ENCODE measurements at places on chromosomes 7 and 10.
A peak's percentile ranks its signal among the peaks of the same experiment; 100 is the strongest.

GRCh38 chr10:74587109-74587854, 239.1 kb upstream of the KAT6B start:
- no peak overlapping the region for H3K4me3 ChIP-seq
- DNase-seq, result no peak
- H3K4me1 ChIP-seq, result peaks cover 21% of the 10 kb centered on the region
- peak overlapping the region; percentile 2 for H3K27ac ChIP-seq

DNA sequence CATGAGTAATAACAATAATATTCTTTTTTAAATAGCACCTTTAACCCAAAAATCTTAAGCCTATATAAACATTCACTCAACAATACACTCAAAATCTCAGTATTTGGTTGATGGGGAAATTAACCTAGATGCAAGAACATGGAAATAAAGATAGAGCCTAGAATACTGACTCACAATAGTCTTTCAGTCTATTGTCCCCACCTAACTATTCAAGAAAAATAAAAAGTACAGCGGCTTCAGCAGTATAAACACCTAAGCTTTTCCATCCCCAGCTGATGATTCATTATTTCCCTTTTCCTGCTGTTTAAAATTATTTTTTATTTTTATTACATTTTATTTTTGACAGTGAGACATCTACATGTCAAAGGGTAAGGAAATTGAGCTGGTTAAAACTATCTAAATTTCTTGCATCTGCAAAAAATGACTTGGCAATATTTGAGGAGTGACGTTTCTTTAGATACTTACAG, 201.4 kb downstream of the FZD1 start:
- H3K27ac ChIP-seq, result no peak overlapping the region
- DNase-seq, result no peak

- H3K4me1 ChIP-seq, result no peaks in the 10 kb centered on the region
- no peaks in the 10 kb centered on the region for H3K36me3 ChIP-seq
- no peak overlapping the region for H3K27ac ChIP-seq
These were observed 48.5 kb upstream of the RSU1 start for GRCh38 chr10:16865766-16866165.

DNA sequence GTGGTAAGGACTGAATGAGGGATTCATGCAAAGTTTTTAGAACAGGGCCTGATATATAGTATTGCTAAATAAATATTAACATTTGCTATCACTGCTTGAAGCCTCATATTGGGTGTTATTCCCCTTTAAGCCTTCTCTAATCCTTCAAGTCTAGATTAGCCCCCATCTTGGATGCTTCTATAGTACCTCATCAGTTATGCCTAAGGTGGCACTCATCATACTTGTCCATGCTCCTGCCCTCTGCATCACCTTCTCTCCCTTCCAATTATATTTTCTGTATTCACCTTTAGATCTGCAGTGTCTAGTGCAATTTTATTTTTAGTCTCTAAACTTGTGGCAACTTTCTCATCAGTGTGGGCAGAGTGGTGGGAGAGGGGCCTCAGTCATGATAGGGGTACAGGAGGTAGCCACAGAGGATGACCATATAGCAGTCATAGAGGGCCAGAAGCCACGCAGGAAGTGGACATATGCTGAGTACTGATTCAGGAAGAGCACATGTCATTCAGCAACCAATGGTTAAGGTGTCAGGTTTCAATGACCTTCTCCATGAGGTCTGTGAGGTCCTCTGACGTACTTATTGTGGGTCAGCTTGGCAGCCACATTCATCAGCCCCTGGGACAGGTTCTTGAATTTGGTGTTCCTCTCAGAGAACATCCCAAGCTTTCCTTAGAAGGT, 2.5 kb downstream of the ENTPD1 start:
- no peak for DNase-seq
- no peak overlapping the region for H3K27ac ChIP-seq
- no peak overlapping the region for H3K4me3 ChIP-seq
- no peaks in the 10 kb centered on the region for H3K27me3 ChIP-seq

- H3K27me3 ChIP-seq, result peaks cover 6% of the 10 kb centered on the region
- no peak overlapping the region for H3K27ac ChIP-seq
- no peaks in the 10 kb centered on the region for H3K4me1 ChIP-seq
- no peak overlapping the region for H3K4me3 ChIP-seq
- no peaks in the 10 kb centered on the region for H3K36me3 ChIP-seq
- DNase-seq, result no peak
These were observed 2.0 kb upstream of the AKR1B15 start for GRCh38 chr7:134546955-134547354.

GRCh38 chr7:8773518-8773917, 340.1 kb downstream of the NXPH1 start:
- no peak overlapping the region for H3K27ac ChIP-seq
- H3K36me3 ChIP-seq, result no peaks in the 10 kb centered on the region
- no peaks in the 10 kb centered on the region for H3K27me3 ChIP-seq
- H3K4me3 ChIP-seq, result no peak overlapping the region
- no peaks in the 10 kb centered on the region for H3K4me1 ChIP-seq

DNA sequence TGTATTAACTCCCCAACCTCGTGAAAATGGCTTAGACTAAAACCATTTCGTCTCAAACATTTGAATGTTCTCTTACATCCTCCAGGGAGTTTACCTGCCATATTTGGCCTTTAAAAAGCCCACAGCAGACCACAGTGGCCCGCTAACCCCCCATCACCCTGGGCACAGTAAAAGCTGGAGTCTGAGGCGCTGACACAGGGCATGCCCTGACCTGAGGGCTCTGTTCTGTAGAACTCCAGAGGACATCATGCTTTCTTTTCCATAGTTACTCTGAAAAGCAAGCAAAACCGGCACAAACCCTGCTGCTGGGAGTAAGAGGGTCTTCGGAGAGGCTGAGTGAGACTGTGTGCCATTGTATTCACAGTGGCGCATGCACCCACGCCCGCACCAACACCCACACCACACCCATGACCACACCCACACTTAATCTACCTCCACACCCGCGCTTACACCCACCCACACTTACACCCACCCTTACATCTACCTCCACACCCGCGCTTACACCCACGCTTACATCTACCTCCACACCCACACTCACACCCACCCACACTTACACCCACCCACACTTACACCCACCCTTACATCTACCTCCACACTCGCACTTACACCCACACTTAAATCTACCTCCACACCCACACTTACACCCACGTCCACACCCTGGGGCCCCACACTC, 32.1 kb downstream of the LRRC27 start:
- H3K27ac ChIP-seq, result no peak overlapping the region
- no peaks in the 10 kb centered on the region for H3K27me3 ChIP-seq
- no peak for DNase-seq
- H3K36me3 ChIP-seq, result no peaks in the 10 kb centered on the region
- no peaks in the 10 kb centered on the region for H3K4me1 ChIP-seq

DNA sequence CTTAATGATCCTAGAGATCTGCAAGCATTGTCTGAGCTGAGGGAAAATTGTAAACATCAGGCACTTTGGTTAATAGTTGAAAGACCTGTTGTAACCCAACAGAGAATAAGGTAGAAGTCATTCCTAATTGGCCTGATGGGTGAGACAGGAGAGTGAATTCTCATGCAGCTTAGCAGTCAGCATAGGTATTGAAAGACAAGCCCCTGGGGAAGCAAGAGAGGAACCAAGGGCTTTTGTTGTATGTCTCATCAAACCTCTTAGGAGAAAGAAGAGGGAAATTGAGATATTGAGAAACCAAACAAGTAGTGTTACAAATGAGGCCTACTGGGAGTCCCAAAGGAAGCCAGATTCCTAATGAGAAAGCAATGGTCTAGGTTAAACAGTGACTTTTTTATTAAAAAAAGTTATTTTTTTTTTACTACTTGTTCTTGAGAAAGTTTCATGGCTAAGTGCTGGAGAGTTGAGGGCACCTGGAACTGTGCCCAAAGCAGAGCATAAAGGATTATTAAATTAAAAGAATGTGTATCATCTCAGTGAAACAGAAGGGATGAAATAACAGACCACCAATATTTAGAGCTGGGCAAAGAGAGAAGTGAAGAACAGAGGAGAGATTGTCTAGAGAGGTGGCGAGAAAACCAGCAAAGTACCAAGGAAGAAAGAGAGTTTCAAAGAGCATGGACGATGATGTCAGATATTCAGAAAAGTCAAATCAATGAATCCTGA, 168.9 kb downstream of the CDK14 start:
- H3K27me3 ChIP-seq, result no peaks in the 10 kb centered on the region
- H3K27ac ChIP-seq, result no peak overlapping the region
- no peaks in the 10 kb centered on the region for H3K4me1 ChIP-seq
- H3K36me3 ChIP-seq, result no peaks in the 10 kb centered on the region
- H3K4me3 ChIP-seq, result no peak overlapping the region
- no peak for DNase-seq

DNA sequence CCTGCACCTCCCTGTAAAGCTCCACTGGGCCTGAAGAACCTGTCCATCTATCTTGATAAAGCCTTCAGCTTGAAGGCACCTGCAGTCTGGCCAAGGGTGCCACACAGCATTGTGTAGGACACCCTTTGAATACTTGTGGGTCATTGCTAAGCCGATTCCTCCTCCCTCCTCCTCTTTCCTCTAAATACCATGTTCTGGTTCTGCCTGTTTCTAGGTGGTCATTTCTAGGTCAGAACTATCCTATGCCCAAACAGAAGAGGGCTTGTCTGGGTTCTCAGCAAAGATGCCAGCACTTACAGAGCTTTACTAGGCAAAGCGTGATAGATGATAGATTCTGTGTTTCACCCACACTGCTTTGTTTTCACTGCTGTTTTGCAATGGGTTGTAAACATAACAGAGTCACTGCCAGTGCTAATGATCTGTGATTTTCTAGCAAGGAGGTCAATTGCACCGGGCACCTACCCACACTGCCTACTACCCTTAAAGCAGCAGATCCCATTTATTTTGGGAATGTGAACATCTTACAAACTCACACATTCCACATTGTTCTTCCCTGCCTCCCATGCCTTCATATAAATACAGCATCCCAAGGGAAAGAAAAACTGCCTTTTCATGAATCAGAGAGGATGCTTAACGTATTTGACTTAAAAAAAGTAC, 279.1 kb upstream of the PITRM1 start:
- no peak for DNase-seq
- no peak overlapping the region for H3K27ac ChIP-seq
- no peaks in the 10 kb centered on the region for H3K4me1 ChIP-seq
- no peak overlapping the region for H3K4me3 ChIP-seq
- H3K36me3 ChIP-seq, result no peaks in the 10 kb centered on the region

DNA sequence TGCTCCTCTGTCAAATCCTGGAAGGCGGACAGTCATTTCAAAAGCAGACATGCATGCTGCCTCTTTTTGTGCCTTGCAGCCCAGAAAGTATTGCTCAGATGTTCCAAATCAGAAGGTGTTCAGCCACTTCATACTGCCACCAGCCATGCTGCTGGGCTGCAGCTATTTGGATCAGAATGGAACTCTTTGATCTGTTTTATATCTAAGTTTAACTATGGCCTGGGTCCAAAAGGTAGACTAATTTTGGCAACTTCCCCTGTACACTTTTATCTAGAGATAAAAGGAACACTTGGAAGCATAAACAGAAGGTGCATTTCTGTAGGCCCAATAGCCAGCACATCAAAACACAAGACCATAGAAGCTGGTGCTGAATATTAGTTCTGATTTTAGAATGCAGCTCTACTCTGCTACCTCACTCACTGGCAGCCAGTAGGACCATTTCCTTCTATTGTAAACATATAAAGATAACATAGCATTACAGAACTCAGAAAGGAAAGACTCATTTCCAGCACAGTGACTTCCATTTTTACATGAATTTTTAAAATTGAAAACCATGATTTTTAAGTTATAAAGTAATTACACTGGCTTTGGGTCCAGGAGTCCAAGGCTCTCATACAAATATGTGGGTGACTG, 143.1 kb upstream of the CAV2 start:
- H3K4me3 ChIP-seq, result no peak overlapping the region
- H3K36me3 ChIP-seq, result no peaks in the 10 kb centered on the region
- H3K27me3 ChIP-seq, result no peaks in the 10 kb centered on the region
- no peak overlapping the region for H3K27ac ChIP-seq

- H3K4me1 ChIP-seq, result no peaks in the 10 kb centered on the region
- no peak for DNase-seq
- H3K27me3 ChIP-seq, result no peaks in the 10 kb centered on the region
- H3K36me3 ChIP-seq, result no peaks in the 10 kb centered on the region
- no peak overlapping the region for H3K4me3 ChIP-seq
These were observed 21.2 kb downstream of the TECTB start for GRCh38 chr10:112304267-112304859.

DNA sequence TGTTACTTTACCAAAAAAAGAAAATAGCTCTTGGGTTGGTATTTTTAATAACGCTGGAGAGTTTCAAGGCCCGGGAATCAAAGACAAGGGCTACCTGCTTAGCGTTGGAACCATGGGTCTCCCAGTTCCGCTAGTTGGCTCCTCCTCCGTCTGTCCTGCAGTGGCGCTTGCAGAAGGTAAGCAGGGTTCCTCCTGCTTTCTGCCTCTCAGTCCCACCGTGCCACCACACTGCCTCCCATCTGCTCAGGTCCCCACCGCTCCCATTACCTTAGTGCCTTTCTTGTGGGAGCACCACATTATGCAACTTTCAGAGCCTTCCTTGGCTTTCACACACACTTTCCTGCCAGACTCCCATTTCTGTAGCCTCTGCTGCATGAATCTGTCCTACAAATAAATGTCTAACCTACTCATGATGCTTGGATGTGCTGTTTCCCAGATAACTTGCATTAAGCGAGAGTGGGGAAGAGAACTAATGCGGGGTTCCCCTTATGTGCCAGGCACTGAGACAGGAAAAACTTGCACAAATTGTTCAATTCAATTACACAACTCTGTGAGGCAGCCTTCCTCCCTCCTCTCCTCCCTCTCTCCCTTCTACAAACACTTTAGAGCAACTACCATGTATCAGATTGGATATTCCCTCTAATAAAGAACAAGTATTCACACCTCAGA, 124.5 kb downstream of the AOAH start:
- H3K27me3 ChIP-seq, result no peaks in the 10 kb centered on the region
- DNase-seq, result no peak
- H3K27ac ChIP-seq, result no peak overlapping the region
- no peak overlapping the region for H3K4me3 ChIP-seq
- no peaks in the 10 kb centered on the region for H3K4me1 ChIP-seq
- H3K36me3 ChIP-seq, result no peaks in the 10 kb centered on the region

DNA sequence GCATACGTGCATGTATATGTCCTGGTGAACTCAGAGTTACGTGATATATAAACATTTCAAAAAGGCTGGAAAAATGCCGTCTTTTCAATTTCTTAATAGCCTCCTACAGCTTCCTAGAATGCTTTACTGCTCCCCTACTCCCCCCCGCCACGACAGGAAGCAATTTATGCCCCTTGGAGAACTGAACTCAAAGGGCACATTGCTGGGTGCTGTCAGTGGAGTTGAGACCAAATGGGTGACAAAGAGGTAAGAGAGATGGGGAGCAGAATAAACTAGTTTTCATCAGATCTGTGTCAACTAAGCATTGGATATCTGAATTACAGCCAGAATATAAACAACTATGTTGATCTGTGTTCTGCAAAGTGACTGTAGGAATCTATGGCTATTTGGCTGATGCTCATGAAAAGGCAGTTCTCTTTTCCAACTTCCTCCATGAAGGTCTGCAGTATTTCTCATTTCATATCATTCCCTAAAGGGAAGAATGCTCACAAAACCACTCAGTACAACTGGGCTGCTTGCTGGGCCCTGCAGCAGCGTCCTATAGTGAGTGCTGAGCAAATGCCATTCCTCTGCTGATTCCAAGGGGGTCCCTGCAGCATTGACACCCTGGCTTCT, 171.3 kb upstream of the HPS1 start:
- no peak overlapping the region for H3K27ac ChIP-seq
- no peak overlapping the region for H3K4me3 ChIP-seq
- H3K4me1 ChIP-seq, result no peaks in the 10 kb centered on the region
- no peak for DNase-seq
- no peaks in the 10 kb centered on the region for H3K27me3 ChIP-seq
